ENCODE measurements at places on chromosomes 7 and 10. TPM values are rescaled to one million over a fixed set of nuclear protein-coding genes. Genes with fewer than 3 reads are reported as not detected.

DNA sequence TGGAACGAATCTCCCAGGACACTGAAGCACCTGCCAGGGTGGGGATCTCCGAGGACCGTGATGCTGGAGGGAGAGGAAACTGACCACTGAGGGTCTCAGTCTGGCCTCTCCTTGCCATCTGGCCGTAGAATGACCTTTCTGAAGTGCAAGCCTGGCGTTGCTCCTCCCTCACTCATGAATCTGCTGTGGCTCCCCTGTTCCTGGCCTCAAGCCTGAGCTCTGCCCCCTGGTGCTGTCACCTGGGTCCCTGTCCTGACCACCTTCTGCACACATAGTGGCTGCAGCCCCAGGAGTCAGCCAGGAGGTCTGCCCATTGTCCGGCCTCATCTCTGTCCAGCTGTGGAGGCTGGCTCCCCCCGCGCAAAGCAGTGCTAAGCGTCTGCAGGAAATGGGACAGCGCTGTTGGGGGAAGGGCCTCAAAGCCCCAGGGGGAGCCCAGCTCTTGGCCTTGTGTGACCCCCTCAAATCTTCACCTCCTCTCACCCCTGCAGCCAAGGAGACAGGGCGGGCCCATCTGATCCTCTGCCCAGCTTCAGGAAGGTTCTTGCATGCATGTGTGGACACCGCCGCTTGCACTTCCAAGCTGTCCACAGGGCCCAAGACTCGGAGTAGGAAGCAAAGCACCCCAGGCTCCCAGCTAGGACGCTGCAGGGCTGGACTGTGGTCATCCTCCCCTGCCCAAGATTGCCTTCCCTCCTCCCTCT, 65.7 kb downstream of the MYL10 start:
- DNase-seq, result no peak

GRCh38 chr10:131430716-131431412, 119.3 kb upstream of the TCERG1L start:
- no peak for DNase-seq

- no peak for DNase-seq
Observed at GRCh38 chr7:146423446-146423845, 306.8 kb downstream of the CNTNAP2 start.

DNA sequence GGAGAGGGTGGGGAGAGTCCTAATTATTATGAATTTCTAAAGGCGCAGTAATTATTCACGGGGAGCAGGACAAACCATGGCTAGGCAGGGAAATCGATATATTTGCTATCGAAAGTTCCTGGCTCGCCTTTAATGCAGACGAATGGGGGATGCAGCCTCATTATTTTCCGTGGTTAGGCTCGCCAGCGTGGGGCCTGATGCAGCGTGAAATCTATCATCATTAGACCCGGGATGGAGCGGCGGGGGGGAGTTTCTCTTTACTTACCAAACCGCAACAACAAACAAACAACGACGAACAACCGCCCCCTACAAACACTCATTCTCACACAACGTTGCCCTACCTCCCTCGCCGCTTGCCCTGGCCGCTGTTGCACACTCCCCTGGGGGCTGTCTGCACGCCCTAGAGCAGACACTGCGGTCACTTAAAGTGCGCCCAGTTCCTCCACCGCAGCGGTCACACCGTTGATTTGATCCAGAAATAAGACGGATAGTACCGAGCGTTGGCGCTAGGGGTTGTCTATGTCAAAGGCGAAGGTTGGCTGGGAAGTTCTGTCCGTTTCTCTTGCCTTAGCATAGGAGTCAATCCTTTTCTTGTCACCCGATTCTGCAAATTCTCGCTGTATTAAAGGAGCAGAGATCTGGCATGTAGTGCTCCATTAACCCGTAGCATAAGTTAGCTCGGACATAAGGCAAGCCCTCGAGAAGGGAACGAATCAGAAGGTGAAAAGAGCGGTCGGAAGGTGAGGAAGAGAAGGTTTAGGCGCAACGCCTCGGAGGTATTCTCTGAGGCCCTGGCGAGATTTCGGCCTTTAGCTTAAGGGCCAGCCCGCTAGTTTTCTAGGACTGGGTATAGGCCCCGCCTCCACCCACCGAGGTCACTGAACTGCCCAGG, 10.4 kb downstream of the NXPH1 start:
- no peak for DNase-seq

GRCh38 chr7:28977881-28978280, 19.8 kb upstream of the TRIL start:
- no peak for DNase-seq

Gene RARRES2
- 78.2 TPM for total RNA-seq

Gene OR13A1
- 0.10 TPM for total RNA-seq

All from skin of body (tissue), 3 donors.